ENCODE measurements at places on chromosomes 6 and 20.

GRCh38 chr6:113122060-113122459 is 735.1 kb upstream of the MARCKS start:
- DNase-seq = no peak

GRCh38 chr6:165662749-165663376 is at the start of gene PDE10A:
Gene PDE10A (minus strand): TSS chr6:165663241. CDS start chr6:165662811, 430 bp downstream.
- DNase-seq = no peak

GRCh38 chr6:97095311-97095850 is 170.9 kb downstream of the KLHL32 start:
- DNase-seq = no peak

DNA sequence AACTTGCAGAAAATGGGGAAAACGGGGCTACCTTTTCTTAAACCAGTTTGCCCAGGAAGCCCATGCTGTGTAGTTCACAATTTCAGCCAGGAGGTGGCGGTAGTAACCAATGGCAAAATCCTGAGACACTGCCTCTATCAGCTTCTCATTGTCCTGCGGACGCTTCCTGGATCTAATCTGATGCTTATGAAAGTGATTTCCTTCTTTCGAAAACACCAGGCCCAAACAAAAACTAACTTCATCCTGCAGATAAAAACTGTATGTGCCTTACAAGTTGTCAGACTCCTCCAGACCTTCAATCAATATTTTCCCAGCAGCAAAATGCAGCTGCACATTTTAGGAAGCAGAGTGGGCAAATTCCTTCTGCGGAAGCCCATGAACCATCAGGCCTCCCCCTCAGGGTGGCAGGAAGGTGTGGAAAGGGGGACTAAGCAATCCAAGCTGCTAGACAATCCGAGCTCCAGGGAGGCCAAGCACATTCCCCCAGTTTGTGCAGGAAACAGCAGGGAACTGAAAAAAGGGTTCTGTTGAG is 88.5 kb downstream of the LY86 start:
- DNase-seq = peak; percentile 77

DNA sequence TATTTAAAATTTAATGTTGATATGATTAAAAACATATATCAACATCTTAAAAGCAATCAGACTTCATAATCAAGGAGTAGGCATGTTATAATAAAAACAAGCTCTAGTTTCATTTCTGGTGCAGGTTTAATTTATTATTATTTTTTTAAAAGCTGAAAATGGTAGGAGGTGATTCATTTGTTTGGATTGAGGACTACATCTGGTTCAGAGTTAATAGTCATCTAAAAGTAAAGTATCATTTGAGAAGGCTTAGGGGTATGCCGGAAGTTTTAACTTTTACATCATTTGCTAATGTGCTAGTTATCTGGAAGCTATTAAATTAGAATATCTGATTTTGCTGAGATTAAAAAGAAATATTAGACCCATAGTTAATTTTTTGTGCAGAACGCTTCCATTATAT is 169.5 kb upstream of the LAMA2 start:
- no peak for DNase-seq

DNA sequence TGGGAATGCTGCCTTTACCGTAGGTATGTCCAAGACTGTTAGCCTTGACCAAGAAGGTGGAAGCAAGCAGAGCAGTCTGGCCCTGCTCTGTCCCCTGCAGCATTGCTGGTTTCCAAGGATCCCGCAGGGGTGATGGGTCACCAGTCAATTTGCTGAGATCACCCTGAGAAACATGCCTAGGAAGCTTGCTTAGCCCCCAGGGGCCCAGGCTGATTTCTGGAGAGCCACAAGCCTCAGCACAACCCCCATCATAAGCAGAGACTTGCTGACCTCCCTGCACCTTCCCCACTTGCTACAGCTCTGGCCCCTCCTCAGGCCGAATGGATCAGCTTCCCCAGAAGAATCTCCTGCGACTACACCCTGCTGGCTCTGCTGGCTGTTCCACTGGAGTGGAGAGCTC is 21.5 kb downstream of the ARHGAP40 start:
- DNase-seq = no peak

DNA sequence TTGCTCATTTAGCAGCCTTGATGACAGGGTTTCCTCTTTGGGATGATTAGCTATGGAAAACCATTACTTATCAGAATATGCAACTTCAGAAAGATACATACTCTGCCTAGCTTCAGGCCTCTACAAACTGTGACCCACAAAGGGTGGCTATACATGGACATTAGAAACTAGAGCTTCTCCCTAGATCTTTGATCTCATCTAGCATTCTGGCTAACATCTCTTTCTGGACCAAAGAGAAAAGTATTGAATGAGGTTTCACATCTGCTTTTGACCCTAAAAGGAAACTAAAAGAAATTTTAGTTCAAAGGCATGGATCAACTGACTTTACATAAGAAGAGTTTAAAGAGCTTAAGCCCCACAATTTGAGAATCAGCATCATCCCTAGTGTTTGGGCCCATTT is 12.4 kb upstream of the HMGN3 start:
- no peak for DNase-seq

DNA sequence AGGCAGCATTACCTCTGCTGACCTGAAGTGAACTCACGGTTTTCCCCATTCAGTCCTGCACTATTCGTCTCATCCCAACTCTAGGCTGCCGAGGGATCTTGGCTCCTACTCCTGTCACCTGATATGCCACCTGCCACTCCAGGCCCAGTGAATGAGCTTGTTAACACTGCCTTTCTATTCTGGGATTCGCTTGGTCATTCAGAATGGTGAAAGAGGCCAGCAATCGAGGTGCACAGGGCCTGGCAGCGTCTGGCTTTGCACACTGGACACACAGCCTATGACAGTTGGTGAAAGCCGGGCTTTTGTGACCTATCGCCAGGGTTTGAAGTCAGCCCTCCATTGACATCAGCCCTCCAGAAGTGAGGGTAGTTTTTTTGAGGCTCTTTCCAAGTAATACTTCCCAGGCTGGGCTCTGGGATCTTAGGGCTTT is 59.3 kb upstream of the MYL9 start:
- peak; percentile 96 for DNase-seq

DNA sequence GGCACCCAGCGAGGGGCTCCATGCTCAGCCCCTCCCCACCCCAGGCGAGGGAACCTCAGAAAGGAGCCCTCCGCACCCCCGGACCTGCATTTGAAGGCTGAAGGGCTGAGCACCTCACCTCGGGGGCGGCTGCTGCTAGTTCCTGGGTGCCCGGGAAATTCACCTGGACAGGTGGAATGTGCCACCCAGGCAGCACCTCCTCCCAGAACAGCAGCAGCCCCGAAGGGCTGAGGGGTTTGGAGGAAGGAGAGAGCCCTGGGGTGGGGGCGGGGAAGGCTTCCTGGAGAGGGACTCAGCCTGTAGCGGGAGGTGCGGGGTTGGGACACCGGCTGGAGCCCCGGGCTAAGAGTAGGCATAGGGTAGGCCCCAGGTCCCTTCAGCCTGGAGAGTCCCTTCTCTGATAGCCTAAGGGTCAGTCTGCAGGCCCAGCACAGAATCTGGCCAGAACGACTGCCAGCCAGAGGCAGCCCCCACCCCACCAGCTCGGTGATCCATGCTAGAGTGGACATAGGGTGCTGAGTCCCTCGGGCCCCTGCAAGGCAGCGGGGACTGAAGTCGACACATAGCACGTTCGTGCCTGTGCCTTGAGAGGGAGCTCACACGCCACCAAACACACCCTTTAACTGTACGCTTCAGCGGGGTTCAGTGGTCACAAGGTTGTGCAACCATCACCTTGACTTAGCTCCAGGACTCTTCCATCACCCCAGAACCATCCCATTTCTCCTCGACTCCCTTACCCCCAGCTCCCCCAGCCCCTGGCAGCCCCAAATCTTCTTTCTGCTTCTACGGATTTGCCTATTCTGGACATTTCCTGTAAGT is 180.9 kb downstream of the TAF4 start:
- DNase-seq = no peak

GRCh38 chr6:2741756-2742155 is 9.0 kb downstream of the MYLK4 start:
- DNase-seq = no peak

DNA sequence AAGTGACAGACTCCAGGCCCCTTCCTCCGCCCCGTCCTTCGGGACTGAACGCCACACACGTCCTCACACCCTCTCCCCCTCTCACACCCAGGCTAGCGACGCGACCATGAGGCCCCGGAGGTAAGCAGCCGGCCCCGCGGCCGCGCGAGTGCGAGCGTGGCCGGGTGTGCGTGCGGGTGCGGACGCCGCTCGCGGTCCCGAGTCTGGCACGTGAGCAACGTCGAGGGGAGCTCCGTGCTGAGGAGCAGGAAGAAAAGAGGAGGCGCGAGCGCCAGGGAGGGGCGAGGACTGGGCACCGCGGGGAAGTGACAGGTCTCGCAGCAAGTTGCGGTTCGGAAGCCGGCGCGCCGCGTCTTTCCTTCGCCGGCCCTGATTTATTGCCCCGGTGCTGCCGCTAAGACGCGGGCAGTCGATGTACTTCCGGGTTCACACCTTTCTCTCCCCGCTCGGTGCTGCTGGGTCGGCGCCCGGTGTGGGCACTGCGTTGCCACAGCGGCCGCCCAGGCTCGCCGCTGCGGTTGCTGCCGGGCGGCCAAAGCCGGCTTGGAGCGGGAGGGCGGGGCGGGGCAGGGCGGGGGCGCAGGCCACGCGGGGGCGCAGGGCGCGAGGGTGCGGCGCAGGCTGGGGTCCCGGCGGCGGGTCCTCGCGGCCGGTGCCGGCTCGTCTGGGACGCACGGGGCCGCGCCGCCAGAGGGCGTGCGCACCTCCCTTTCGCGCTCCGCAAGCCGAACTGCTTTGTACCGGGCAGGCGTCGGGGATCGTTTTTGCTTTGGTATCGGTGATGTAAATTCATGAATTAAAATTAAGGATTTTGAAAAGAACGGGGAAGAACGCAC is 15.8 kb upstream of the LIN28B start:
- no peak for DNase-seq

- peak; percentile 35 for DNase-seq
These were observed 355.2 kb downstream of the ADGRB3 start for GRCh38 chr6:68990317-68990716.

GRCh38 chr20:5136096-5136495 is 9.3 kb downstream of the CDS2 start:
- DNase-seq = no peak

GRCh38 chr20:8127553-8128255 is 4.4 kb upstream of the PLCB1 start:
- DNase-seq = no peak

GRCh38 chr6:40796260-40797221 is 209.4 kb upstream of the LRFN2 start:
- no peak for DNase-seq

- peak; percentile 98 for DNase-seq
These were observed at the start of gene CENPW for GRCh38 chr6:126339796-126340609. Gene CENPW (plus strand): TSS chr6:126340115. CDS start chr6:126340274, 159 bp downstream.

DNA sequence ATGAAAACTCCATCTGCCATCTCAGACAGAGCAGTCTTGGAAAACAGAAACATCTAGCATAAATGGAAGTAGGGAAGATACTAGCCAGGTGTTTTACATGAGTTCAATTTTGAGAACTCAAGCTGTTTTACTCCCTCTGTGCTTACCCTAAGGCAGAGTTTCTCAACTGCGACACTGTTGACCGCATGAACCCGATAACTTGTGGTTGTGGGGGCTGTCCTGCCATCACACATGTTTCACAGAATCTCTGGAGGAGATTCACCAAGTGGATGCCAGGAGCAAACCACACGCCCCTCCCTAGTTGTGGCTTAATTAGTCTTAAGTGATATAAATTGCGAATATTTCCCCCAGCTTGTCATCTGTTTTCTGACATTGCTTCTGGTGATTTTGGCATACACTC is 2.3 kb upstream of the SERPINB6 start:
- DNase-seq = no peak

DNA sequence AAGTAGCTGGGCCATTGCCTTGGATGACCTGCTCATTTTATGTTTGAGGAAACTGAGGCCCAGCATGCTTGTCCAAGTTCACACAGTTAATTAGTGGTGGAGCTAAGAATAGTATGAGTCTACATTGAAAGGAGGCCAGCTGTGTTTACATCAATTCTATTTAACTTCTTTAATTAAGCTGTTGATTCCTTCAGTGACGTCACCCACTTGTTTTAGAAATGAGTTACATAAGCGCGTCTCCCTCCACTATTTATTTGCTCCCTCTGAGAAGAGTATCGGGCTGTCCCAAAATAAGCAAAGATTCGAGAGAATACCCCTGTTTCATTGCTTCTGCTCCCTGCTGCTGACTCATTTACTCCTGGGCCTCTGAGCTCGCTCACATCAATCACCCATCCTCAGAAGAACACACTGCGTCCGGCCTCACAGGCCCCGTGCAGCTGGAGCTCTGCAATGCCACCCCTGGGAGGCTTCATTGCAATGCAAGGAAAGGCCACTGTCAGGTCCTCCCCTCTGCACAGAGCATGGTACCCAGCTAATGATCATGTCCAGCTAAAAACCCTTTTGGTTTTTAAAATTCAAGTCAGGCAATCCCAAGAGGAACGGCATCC is 74.8 kb upstream of the BMP2 start:
- DNase-seq = no peak

DNA sequence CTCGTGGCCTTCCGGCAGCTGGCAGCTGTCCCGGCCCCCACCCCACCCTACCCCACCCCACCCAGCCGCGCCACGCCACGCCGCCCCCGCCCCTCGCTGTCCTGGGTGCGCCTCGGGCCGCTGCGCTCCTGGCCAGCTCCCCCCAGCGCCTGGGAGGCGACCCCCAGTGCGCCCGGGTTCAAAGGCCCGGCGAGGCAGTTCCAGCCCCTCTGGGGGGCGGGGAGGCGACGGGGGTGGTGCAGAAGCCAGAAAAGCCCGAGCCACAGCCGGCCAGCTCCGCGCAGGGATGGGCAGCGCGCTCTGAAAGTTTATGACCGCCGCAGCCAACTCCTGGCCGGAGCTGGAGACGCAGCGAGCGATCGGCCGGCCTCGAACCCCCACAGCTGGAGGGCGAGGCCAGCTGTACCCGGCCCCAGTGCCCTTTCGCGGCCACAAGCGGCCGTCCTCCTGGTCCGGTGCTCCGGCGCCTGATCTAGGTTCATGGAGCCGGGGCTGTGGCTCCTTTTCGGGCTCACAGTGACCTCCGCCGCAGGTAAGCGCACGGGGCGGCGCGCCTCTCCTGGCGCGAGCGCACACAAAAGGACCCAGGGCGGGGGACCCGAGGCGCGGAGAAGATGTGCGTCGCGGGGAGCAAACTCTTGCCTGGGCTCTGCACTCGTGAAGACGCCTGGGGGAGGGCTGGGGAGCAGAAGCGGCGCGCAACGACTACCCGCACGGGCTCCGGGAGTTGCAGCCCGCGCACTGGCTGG is at the start of gene EDN3:
Gene EDN3, plus strand, starts transcription at position 279 of the 749 bp plus-strand sequence. Its CDS starts 202 bp downstream, at position 481.
- no peak for DNase-seq

- no peak for DNase-seq
These were observed 229.4 kb downstream of the ANKRD60 start for GRCh38 chr20:57998981-57999464.

GRCh38 chr6:128538763-128539162 is 18.4 kb upstream of the PTPRK start:
- DNase-seq = no peak

DNA sequence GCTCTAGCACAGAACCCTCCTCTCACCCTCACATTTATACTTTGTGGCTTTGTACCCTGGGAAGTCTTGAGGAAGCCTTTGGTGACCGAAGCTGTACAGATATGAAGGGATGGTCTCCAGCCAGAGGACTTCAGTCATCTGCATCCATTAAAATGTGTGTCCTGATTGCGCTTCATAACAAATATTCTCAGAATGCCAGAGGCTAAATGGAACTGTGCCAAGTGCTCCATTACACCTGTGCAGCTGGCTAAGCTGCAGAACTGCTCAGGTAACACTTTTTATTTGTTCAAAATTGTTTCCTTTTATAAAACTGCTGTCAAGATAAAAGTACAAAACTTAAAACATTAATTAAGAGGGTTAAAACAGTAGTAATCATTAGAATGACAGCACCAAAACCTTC is 22.3 kb downstream of the TPBG start:
- peak; percentile 99 for DNase-seq
